Occipital lobe (tissue), 3 donors: ENCODE measurements at places on chromosomes 13 and 19. TPM values are rescaled to one million over a fixed set of nuclear protein-coding genes. Genes with fewer than 3 reads are reported as not detected.

Gene C19orf12
- 40.2 TPM for total RNA-seq

Gene THAP8
- total RNA-seq, result 1.9 TPM

Gene MAST3
- 5.0 TPM for total RNA-seq

Gene PCDH17
- 21.1 TPM for total RNA-seq

Gene PLEKHA4
- 0.31 TPM for total RNA-seq

Gene CACNA1A
- total RNA-seq, result 31.4 TPM

Gene FGF9
- 16.1 TPM for total RNA-seq

Gene WDR62
- 0.78 TPM for total RNA-seq

Gene COL5A3
- 1.2 TPM for total RNA-seq

Gene TEX101
- not detected for total RNA-seq
